Activated CD4-positive, alpha-beta memory T cell treated with anti-CD3 and anti-CD28 coated beads for 36 hours (primary cell): ENCODE measurements at places on chromosomes 11 and 22. TPM values are rescaled to one million over a fixed set of nuclear protein-coding genes. Genes with fewer than 3 reads are reported as not detected.

DNA sequence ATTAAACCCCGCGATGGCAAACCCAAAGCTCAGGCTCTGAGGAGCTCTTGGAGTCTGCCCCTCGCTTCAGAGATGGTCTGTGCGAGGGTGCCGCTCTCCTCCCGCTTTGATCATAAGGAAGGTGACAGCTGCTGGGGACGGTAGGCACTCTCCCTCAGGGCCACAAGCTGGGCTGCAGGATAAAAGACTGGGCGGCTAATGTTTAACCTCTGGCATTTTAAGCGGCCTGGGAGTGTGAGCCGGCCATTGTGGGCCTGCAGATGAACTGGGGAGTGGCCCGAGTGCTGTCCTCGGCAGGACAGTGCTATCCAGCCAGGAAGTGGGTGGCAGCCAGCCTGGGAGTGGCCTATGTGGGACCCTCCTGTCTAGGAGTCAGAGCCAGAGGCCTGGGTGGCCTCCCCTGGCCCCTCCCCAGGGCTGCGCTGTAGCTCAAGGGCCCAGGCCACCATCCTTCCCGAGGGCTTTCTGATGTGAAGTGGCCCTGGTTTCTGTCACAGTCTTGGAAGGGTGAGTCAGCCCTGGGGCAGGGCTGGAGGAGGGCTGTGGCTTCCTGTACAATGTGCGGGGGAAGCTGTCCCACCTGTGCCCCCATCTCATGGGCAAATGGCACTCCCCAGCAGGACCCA lies 58.7 kb upstream of the PRODH start:
- no peak for DNase-seq

DNA sequence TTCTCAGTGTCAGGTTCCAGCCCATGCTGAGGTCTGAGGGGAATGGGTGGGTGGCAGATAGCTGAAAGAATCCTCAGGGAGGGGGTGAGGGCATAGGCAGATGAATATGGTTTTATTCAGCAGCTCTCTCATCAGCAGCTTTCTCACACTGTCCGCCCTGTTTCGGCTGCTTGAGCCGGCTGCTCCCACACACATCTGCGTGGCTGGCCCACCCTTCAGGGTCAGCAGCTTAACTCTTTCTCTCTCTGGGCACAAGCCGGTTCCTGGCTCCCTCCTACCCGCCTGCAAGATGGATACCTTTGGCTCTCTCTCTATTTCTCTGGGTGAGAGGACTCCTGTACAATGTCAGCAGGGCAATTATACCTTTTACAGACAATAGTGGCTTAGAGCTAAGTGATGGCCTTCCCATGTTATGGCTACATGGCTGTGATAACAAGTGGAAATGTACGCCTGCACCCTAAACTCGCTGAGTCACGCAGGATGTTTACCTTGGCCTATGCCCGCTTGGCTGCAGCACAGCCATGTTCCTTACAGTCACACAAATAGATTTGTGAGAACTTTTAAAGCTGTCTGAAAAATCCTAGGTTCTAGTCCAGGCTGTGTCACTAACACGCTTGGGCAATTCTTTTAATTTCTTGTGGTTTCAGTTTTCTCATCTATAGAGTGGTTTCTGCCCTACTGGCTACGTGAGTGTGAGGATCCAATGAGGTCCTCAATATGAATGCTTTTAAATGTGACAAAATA lies 4.1 kb downstream of the MMP20 start:
- DNase-seq = no peak

The HBG1 gene
- total RNA-seq = not detected

The SMTNL1 gene
- not detected for total RNA-seq
